Smooth muscle cell of the pulmonary artery (primary cell): ENCODE measurements at places on chromosomes 1 and 21. TPM values are rescaled to one million over a fixed set of nuclear protein-coding genes. Genes with fewer than 3 reads are reported as not detected.

The TNN gene
- total RNA-seq = 0.03 TPM in 1 of 2 replicates, not detected in the other

The C1orf50 gene
- 2.9 and 3.3 TPM in 2 replicates for total RNA-seq

The ETV3L gene
- not detected in 2 replicates for total RNA-seq

The TNNI3K gene
- not detected in 2 replicates for total RNA-seq

The RNU1-2 gene
- under 0.01 TPM in 2 replicates for total RNA-seq

The PDIK1L gene
- total RNA-seq = 3.5 and 4.1 TPM in 2 replicates

The KCNH1 gene
- 0.63 and 8.9 TPM in 2 replicates for total RNA-seq

The TRIM17 gene
- 0.07 TPM in 2 replicates for total RNA-seq

The C1QC gene
- total RNA-seq = not detected in 2 replicates

The S100A7A gene
- total RNA-seq = not detected in 2 replicates

The GNAT2 gene
- total RNA-seq = 0.30 and 0.33 TPM in 2 replicates

The PLEKHO1 gene
- 40.0 and 64.0 TPM in 2 replicates for total RNA-seq

The TRNP1 gene
- total RNA-seq = 13.0 and 15.4 TPM in 2 replicates

The PTGER3 gene
- total RNA-seq = 2.8 and 16.2 TPM in 2 replicates

The KRTAP13-2 gene
- not detected in 2 replicates for total RNA-seq

The PDC gene
- 0.07 TPM in 1 of 2 replicates, not detected in the other for total RNA-seq

The TNFSF4 gene
- total RNA-seq = 2.3 and 5.0 TPM in 2 replicates

The CRABP2 gene
- total RNA-seq = 13.8 and 24.8 TPM in 2 replicates

The PATJ gene
- total RNA-seq = 8.2 and 8.8 TPM in 2 replicates

The GJC2 gene
- 4.2 and 5.1 TPM in 2 replicates for total RNA-seq

The CAPN8 gene
- total RNA-seq = not detected in 2 replicates

The HCRTR1 gene
- total RNA-seq = not detected in 2 replicates

The HTR6 gene
- 0.07 TPM in 1 of 2 replicates, not detected in the other for total RNA-seq

The AZIN2 gene
- total RNA-seq = 6.9 and 9.2 TPM in 2 replicates

The MIXL1 gene
- total RNA-seq = not detected in 2 replicates

The TRIM63 gene
- 0.07 and 0.30 TPM in 2 replicates for total RNA-seq
